Stimulated activated CD8-positive, alpha-beta memory T cell treated with anti-CD3 and anti-CD28 coated beads, Interleukin-7, amount 100 ng/mL, for 1 hour (primary cell): ENCODE measurements at places on chromosomes 7 and 10.

DNA sequence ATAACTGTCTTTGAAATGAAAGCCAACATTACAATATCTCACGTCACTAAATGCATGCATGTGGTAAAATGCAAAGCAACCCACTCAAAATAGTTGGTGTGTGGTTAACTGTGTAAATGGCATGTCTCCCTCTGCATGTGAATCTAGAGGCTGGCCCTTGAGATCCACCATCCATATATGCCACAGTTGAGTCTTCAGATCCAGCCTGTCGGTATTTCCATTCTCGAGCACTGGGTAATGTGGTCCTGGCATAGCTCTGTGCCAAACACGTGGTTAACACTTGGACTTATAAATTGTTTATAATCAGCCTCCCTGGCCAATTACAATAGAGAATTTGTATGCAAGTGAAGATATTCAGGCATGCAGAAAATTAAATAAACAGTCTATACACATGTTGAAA, 90.3 kb downstream of the LYZL1 start:
- DNase-seq, result no peak

GRCh38 chr7:134357486-134357885, 40.8 kb upstream of the SLC35B4 start:
- no peak for DNase-seq

DNA sequence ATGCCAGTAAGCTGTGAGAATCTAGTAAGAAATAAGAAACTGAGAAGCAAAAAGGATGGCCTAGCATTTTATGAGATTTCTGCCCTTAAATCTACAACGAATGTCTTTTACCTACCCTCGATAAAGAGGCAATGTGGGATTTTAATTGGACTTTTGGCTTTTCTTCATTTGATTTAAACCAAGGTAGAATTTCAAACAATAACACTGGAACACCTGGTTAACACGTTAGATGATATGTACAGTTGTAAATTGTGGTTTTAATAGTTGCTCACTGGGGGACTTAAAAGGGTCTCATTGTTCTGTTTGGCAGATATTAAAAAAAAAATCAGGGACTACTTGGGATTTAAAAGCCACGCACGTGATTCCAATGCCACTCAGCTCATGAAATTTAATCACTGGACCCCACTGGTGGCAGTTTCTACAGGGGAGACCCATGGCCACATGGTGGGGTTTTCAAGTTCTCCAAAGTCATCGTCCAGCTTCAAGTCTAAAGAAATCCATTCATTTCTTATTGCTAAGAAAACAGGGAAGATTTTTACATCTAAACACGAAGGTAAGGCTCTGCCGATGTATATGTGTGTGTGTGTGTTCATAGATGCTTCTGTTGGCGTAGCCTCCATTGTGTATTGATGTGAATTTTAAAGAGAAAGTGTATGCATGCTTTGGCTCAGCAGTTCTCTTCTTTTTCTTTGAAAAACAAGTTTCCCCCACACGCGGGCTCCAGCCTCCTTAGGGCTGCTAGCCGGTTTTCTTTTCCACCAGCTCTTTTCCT, 588.6 kb upstream of the MKI67 start:
- no peak for DNase-seq

DNA sequence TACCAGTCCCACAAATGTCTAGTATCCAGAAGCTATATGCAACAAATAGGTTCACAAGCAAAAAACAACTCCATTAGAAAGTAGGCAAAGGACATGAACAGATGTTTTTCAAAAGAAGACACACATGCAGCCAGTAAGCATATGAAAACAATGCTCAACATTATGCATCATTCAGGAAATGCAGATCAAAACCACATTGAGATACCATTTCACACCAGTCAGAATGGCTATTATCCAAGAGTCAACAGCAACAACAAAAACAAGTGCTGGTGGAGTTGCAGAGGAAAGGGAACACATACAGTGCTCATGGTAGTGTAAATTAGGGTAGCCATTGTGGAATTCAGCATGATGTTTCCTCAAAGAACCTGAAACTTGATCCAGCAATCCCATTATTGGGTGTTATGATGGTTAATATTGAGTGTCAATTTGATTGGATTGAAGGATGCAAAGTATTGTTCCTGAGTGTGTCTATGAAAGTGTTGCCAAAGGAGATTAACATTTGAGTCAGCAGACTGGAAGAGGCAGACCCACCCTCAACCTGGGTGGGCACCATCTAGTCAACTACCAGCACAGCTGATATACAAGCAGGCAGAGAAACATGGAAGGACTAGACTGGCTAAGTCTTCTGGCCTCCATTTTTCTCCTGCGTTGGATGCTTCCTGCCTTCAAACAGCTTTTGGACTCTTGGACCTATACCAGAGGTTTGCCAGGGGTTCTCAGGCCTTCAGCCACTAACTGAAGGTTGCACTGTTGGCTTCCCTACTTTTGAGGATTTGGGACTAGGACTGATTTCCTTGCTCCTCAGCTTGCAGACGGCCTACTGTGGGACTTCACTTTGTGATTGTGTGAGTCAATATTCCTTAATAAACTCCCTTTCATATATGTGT, 218.4 kb upstream of the SEMA3D start:
- no peak for DNase-seq

DNA sequence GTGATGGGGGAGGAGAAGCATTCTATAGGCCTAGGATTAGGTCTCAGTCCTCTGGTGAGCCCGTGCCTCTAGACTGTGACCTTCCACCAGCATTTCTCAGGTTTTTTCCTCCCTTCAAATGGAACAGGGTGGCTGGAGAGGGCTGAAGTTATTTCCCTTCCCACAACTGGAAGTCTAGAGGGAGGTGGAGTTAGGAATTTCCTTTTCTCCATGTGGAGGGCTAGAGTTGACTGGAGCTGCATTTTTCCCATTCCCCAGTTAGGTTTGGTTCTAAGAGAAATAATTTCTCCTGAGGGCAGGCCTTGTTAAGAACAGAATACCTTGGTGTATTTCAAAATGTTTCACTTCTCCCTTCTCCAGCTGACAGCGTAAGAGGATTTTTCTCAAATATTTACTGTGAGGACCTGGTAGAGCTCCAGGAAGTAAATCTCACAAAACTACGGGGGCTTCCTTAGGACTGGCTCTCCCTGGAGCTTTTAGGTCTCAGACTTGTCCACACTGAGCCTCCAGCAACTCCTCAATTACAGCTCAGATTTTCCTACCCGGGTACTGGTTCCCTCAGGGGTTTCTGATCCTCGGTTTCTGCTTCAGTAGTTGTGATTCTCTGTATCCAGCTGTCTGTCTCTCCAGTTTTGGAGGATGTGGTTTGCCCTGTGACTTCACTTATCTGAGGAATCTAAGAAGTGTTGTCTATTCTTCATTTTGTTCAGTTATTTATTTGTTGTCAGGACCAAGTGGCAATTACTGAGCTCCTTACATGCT, 6.0 kb upstream of the REEP3 start:
- no peak for DNase-seq

DNA sequence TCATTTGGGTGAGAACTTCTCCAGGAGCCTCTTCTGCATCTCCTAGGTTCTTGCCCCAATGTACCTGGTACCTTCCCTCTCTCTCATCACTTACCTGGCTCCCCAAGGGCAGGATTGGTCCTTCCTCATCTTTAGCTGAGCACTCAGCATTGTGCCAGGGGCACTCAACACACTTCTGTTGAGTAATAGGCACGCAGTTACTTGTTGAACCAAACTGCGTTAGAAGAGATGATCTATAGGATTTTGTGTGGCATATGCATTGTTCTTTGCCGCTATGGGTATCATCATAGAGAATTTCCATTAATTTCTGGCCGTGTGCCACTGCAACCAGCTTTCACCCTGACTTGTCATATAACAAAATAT, 16.4 kb downstream of the TBXAS1 start:
- no peak for DNase-seq

GRCh38 chr10:73773152-73773879, 8.5 kb upstream of the CHCHD1 start:
- no peak for DNase-seq

DNA sequence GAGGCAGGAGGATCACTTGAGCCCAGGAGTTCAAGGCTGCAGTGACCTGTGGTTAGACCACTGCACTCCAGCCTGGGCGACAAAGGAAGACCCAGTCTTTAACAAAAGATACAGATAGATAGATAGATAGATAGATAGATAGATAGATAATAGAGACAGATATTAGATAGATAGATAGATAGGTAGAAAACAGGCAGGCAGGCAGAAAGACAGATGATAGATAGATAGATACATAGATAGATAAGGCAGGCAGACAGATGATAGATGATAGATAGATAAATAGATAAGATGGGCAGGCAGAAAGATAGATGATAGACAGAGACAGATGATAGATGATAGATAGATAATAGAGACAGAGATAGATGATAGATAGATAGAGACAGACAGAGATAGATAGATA, 54.5 kb downstream of the TMEM130 start:
- no peak for DNase-seq

DNA sequence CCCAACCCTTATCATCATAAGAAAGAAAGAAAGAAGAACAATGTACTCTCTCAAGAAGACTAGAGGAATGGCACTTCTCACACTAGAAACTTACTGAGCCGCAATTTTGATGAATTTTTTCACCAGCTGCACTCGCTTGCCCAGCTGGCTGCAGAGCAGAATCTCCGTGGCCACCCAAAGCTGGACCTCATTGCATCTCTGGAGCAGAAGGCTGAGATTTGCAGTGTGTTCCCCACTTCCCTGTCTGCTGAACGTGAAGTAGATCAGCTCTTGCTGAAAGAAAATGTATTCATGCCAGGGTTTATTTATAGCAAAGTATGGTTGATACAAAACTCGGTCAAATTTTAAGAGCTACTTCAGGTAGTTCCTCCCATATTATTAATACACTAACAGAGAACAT, 199.3 kb upstream of the CDCA7L start:
- no peak for DNase-seq

DNA sequence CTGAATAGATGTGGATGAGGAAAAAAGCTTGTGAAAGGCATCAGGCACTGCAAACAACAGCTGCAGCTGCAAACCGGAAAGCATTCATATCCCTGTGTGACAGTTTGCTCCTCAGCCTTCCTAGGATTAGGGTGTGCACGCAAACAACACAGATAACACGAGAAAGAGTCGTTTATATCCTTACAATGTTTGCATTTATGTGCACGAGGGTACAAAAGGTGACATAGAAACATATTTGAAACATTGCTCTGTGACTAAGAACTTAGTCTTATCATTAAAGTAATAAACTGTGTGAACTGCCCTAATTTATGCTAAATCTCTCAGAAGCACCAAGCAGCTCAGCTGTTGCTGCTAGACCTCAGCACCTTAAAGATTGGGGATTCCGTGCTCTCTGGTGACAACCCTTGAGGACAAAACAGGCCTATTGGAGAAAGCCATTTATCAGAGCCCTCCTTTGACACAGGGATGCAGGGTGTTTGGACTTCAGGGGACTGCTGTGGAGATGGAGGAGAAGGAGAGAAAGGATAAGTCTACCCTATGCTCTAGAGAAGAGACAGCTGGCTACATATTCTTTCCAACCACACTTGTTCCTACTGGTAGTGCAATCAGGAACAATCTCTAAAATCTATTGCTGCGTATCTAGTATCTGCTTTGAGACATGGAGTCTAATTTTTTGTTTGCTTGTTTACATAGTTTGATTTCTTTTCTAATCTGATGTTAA, 176.2 kb downstream of the GNAT3 start:
- DNase-seq, result no peak

- no peak for DNase-seq
These were observed 15.1 kb downstream of the CNTNAP2 start for GRCh38 chr7:146131701-146132100.
